ENCODE measurements at places on chromosomes 7 and 10. TPM values are rescaled to one million over a fixed set of nuclear protein-coding genes. Genes with fewer than 3 reads are reported as not detected.

- DNase-seq, result no peak
Measured at GRCh38 chr10:87844837-87845623, 18.3 kb downstream of the KLLN start.

DNA sequence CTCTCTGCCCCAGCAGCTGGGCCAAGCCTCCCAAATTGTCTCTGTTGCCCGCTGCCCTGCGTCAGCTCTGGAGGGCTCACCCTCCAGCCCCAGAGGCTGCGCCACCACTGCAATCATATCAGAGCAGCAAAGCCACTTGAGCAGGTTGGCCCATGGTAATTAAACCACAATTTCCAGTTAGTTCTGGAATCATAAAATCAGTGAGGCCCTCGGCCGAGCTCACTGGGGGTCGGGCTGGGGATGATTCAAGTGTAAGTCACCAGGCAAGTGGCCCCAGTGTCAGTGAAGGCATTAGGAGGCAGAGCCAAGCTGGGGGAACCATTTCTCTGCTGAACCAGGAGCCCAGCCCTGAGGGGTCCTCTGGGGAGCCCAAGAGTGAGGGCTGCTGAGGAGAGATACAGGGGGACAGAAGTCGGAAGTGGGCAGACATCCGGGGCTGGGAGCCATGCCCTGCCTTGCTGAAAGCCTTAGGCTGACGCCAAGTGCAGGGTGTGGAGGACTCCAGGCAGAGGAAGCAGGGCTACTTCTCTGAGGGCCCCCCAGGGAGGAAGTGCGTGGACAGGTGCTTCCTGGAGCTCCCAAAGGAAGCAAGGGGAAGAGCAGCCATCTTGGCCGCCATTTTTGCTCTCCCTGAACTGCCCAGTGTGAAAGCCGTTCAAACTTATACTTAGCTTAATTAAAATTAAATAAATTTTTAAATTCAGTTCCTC is 29.5 kb upstream of the SLC29A3 start:
- DNase-seq, result no peak

GRCh38 chr7:5584096-5584495 is 160.5 kb upstream of the TNRC18 start:
- DNase-seq, result no peak

GRCh38 chr10:103197174-103197573 is 4.1 kb upstream of the NT5C2 start:
- DNase-seq, result no peak

DNA sequence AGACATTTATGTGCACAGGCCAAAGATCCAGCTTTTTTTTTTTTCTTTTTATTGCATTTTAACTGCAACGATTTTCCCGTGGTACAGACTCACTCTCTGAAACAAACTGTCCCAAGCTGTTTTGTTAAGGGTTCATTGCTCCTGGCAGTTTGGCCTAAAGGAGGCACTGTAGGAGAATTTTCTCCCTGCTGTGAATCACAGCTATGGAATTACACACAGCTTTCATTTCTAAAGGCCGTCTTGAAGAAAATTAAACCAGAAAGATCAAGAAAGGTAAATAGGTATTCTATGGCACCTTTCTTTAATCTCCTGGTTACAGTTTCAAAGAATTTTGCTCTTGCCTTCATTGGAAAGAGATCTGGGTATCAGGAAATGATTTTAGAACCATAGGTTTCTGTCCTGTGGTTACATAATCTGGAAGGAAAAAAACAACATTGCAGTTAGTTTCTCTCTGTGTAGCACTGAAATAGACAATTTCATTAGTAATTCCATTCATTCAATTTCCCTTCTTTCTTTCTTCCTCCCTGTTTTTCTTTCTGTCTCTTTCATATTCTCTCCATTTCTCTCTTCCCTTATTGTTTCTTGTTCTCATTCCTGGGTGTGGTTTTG is 51.2 kb downstream of the PDK4 start:
- DNase-seq, result no peak

GRCh38 chr10:74674927-74675326 is 151.5 kb upstream of the KAT6B start:
- no peak for DNase-seq

DNA sequence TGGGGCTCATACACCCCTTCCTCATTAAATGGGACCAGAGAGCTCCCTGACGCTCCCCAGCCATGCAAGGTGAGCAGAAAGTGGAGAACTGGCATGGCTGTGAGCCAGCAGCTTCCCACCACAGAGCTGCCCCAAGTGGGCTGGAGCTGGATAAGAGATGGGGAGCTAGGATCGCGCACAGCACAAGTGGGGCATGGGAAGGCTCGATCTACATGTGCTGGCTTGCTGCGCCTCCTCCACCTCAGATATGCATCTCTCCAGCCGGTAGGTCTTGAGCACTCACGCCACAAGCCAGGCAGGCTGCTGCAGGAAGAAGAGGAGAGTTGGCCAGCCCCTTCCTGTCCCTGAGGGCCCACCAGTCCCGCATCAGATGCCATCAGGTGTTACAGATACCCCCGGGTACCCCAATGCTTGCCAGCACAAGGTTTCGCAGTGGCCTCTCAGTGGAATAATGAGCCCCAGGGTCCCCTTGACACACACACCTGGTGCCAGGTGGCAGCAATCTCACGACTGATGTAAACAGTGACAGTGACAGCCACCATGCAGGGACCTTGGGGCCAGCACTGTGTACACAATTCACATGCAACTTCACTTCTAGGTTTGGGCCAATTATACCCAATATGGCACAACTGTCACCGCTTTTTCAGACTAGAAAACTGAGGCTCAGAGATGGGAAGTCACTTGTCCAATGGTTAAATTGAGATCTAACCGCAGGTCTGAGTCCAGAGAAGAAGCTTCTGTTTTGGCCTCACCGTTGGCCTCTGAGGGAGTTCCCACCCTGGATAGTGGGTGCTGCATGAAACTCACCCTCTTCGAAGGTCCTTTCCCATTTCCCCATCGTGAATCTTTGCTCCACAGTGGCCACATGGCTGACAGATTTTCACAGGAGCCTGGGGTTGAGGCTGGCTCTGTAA is 79.3 kb downstream of the OAT start:
- DNase-seq, result no peak

CDNF gene
- total RNA-seq, result 8.4 TPM

ECHDC3 gene
- total RNA-seq, result not detected
